ENCODE measurements at places on chromosomes 3 and 15. TPM values are rescaled to one million over a fixed set of nuclear protein-coding genes. Genes with fewer than 3 reads are reported as not detected.

HTR3E gene
- not detected for total RNA-seq

CASR gene
- total RNA-seq = not detected

C3orf49 gene
- not detected for total RNA-seq

GNAT1 gene
- total RNA-seq = not detected

TMEM158 gene
- total RNA-seq = 0.38 TPM

MUC20 gene
- 6.5 TPM for total RNA-seq

KLHL40 gene
- 0.57 TPM for total RNA-seq

CFAP20DC gene
- 0.08 TPM for total RNA-seq

CADM2 gene
- 0.65 TPM for total RNA-seq

TRPC1 gene
- total RNA-seq = 18.7 TPM

CD86 gene
- total RNA-seq = 1.9 TPM

PDCD6IP gene
- total RNA-seq = 134 TPM

MASP1 gene
- total RNA-seq = 59.7 TPM

SLC22A13 gene
- 0.22 TPM for total RNA-seq

B3GALNT1 gene
- 75.1 TPM for total RNA-seq

ATP13A4 gene
- not detected for total RNA-seq

RLBP1 gene
- total RNA-seq = not detected

OR5K2 gene
- not detected for total RNA-seq

ITIH1 gene
- 0.35 TPM for total RNA-seq

DZIP1L gene
- 7.2 TPM for total RNA-seq

EAF2 gene
- total RNA-seq = 1.9 TPM

TRNT1 gene
- total RNA-seq = 13.2 TPM

SMARCC1 gene
- 31.7 TPM for total RNA-seq

BNC1 gene
- 0.11 TPM for total RNA-seq

SLC30A4 gene
- 3.3 TPM for total RNA-seq

DAZL gene
- total RNA-seq = not detected

ROPN1 gene
- not detected for total RNA-seq

GLDN gene
- total RNA-seq = 20.6 TPM

LIPH gene
- total RNA-seq = 0.51 TPM

ADAMTS7 gene
- 17.8 TPM for total RNA-seq

CCR4 gene
- total RNA-seq = not detected

CKMT1B gene
- not detected for total RNA-seq

CCR5 gene
- total RNA-seq = 0.81 TPM

TMEM212 gene
- not detected for total RNA-seq

EPHB1 gene
- 1.1 TPM for total RNA-seq

FRMD4B gene
- total RNA-seq = 10.8 TPM

IMPG2 gene
- 0.38 TPM for total RNA-seq

CFAP92 gene
- total RNA-seq = 0.27 TPM

Data from cardiac septum (tissue), 1 donor.